ENCODE measurements at places on chromosomes 16 and 17. TPM values are rescaled to one million over a fixed set of nuclear protein-coding genes. Genes with fewer than 3 reads are reported as not detected.

The GALR2 gene
- total RNA-seq: 0.07 TPM

GRCh38 chr16:2822158-2822495 is 5.1 kb downstream of the PRSS21 start:
- no peak for DNase-seq

The HIGD1B gene
- not detected for total RNA-seq

The KRTAP4-4 gene
- not detected for total RNA-seq

DNA sequence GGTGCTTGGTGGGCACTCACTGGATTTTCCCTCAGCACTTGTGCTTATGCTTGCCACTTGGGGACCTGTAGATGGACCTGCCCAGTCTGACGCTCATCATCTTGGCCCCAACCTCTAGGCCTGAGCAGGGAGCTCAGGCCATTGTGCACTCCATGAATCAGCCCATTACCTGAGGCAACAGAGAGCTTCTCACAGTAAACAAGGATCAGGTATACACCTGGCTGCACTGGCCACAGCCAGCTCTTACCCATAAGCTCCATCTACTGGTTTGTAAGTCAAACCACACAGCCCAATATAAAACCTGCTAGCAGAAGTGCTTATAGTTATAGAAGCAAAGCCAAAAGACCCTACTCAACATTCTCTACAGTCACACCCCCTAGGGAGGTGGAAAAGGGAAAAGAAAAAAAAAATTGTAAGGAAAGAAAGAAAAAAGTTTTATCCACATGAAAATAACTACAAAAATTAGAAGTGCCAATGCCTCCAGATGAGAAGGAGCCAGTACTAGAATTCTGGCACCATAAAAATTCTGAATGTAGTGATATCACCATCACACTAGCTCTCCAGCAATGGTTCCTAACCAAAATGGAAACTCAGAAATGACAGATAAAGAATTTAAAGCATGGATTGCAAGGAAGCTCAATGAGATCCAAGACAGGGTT is 87.8 kb upstream of the CDH5 start:
- no peak for DNase-seq

DNA sequence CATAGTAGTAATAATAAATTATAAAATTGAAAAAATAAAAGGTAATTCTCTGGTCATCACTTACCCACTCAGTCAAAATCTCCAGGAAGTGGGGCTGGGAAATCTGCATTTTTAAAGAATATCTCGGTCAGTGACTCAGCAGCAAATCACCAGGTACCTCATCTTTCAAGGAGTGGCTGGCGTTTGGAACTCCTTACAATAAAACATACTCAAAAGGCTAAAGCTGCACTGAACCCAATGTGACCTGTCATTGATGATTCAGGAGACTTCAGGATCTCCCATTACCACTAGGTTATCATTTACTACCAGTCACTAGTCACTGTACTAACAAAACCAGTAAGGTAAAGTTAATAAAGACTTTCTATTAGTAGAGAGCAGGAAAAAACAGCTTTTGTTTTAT is 21.5 kb upstream of the RFFL start:
- no peak for DNase-seq

DNA sequence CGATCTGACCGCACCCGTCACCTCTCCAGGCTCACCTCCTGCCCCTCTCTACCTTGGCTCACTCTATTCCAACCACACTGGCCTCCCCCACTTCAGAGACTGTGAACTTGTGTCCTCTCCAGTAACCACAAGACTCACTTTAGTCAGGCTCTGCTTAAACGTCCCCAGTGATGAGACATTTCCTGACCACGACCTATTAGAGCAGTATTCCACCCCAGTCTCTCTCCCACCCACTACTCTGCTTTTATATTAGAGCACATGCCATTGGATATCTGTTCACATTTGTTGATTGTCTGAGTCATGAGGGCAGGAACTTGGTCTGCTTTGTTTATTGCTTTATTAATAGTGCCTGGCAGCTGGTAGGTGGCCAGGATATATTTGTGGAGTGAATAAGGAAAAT is 20.1 kb downstream of the COX11 start:
- peak; percentile 19 for DNase-seq

- no peak for DNase-seq
Measured at GRCh38 chr17:41516830-41517283, 1.8 kb downstream of the KRT15 start.

DNA sequence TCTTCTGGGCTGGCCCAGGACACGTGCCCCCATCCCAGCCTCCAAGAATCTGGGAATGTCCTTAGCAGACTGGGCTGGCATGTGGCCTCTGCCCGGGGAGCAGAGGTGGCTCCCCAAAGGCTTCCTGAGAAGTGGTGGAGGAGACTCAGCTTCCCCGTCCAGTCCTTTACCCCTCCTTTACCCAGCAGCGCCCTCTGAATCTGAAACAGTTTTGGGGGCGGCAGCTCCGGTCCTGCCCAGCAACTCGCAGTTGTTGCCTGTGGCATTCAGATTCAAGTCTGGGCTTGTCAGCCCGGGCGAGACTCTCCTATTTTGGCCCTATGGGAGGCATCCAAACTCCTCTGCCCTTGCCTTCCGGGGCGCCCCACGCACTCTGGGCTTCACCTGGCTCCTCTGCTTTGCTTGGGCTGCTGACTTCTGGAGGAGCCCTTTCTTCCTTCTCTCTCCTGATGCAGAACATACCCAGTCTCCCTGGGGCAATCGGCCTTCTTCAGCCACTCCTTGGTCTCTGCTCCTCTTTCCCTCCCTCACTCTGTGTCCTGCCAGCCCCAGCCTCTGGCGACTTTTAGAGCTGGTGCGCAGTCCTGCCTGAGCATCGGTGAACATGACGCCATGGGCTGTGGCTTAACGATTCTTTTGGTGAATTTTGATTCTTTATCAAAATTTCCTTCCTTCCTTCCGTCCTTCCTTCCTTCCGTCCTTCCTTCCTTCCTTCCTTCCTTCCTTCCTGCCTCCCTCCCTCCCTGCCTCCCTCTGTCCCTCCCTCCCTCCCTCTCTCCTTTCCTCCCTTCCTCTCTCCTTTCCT is 55.2 kb downstream of the CMIP start:
- DNase-seq: no peak

DNA sequence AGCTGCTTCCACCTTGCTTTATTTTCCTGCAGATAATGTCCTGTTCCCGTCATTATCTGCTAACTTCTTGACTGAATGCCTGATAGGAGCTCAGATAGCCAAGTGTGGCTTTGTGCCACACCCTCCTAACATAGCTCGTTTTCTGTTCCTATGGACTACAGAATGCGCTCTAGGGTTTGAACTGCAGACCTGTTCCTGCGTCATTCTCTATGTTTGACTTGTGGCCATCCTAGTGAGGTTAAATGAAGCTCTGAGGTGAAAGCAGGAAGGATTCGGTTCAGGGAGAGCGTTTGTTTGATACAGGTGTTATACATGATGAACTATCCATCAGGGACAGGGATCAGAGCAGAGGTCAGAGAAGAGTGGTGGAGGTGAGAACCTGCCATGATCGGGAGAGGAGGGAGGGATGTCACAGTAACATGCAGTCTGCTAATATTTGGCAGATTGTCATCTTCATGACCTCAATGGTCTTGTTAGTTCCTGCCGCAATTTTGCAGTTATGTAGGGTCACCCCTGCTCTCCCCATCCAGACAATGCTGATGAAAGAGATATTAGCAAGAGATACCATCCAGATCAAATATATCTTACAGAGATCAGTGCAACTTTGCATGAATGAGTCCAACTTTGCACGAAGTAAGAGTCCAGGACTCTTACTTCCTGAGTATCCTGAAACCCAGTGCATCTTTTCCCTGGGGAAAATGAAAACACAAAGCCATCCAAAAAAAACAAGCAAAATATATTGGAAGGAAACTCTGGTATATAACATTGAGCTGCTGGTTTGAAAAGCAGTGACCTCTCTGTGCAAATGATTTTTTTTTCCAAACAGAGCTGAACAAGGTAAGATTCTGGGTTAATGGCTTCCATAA is 32.8 kb downstream of the MPHOSPH6 start:
- no peak for DNase-seq

- no peak for DNase-seq
Measured at GRCh38 chr17:17387017-17387497, 83.9 kb downstream of the NT5M start.

The NOXO1 gene
- total RNA-seq: 0.13 TPM

Measured in pulmonary artery endothelial cell (primary cell).